Glutamatergic neuron (in vitro differentiated cells): ENCODE measurements at places on chromosomes 4 and X. TPM values are rescaled to one million over a fixed set of nuclear protein-coding genes. Genes with fewer than 3 reads are reported as not detected.

- no peak for DNase-seq
These were observed 23.6 kb downstream of the IL3RA start for GRCh38 chrX:1360171-1360570.

ARX gene
- 0.98 TPM for total RNA-seq

MAGEB1 gene
- total RNA-seq = not detected

GRCh38 chrX:148664995-148665394 is 164.6 kb downstream of the AFF2 start:
- DNase-seq = no peak

PABPC4L gene
- total RNA-seq = 0.47 TPM

DNA sequence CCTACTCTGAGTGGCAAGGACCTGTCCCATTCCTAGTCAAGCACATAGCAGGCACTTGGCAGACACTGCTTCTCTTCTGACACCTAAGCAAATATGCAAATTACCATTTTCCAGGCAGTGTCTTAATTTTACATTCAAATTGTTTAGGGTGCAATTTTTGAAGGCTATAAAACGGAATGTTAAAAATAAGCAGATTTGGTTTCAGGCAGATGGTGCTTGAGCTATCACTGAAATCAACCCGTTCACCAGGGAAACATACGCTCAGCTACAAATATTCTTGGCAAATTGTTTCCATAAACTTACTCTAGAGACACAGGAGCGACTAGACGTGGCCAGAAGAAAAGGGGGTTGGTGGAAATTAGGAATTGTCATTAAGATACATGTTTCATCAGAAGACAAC is 45.7 kb downstream of the BEND2 start:
- DNase-seq = no peak

DNA sequence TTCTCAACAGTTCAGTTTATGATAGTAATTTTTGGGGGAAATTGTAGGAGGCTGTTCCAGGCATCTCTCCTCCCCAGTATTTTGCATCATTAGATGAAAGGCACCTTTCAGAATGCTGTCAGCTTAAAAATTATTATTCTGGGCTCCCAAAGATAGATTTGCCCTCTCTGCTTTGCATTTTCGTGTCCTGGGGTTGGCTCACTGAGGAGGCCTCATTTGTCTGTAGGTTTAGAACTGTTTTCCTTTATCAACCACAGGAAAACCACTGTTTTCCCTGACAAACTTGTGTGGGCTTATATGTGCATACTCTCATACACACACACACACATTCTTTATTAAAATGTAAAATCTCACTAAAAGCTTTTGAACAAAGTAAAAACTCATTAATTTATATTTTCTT is 197.2 kb upstream of the VCX3A start:
- no peak for DNase-seq

- DNase-seq = peak; percentile 17
These were observed 15.1 kb upstream of the GABRA2 start for GRCh38 chr4:46404981-46405380.

- no peak for DNase-seq
These were observed 33.2 kb downstream of the RELL1 start for GRCh38 chr4:37652747-37653527.

DNA sequence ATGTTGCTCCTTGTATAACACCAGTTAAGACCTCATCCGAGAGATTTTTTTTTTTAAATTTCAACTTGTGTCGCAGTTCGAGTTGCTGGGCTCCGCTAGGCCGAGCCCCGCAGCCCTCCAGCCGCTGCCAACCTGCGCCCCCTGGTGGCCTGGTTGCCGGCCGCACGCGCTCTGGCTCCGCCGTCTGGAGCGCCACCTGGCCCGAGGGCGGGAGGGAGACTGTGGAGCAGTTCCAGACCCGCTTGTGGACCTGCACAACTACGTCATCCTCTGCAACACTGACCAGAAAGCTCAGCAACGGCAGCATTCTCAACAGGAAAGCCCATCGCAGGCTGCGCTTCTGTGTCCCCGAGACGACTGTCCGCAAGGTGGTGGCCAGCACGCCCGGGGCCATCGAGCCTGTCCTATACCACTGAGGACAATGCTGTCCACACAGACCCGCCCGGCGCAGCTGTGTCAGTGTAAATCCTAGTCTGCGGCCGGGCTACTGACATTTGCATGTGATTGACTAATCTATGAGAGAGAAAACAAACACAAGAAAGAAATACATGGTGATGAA is 39.1 kb downstream of the ARL9 start:
- peak; percentile 98 for DNase-seq

- DNase-seq = no peak
These were observed 103.7 kb downstream of the JADE1 start for GRCh38 chr4:128913228-128913627.

DNA sequence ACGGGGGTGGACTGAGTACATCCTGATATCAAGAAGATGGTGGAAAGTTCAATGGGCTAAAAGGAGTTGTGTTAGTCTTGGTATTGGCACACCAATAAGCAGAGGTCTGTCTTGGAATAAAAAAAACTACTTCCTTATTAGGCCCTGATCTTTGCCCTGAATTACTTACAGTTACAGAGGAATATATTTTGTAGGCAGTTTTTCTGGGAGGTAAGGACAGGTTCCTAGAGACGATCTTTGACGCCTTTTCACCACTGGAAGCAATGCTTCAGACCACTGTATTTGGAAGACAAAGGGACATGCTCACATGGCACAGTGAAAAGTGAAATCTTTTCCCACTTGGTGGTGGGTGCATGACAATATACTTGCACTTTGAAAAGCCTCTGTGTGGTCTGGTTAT is 618 bp upstream of the XK start:
- DNase-seq = no peak

GRCh38 chr4:184380707-184381106 is 93.6 kb downstream of the IRF2 start:
- no peak for DNase-seq

- DNase-seq = no peak
These were observed 152.2 kb downstream of the GRID2 start for GRCh38 chr4:92455951-92456350.

DNA sequence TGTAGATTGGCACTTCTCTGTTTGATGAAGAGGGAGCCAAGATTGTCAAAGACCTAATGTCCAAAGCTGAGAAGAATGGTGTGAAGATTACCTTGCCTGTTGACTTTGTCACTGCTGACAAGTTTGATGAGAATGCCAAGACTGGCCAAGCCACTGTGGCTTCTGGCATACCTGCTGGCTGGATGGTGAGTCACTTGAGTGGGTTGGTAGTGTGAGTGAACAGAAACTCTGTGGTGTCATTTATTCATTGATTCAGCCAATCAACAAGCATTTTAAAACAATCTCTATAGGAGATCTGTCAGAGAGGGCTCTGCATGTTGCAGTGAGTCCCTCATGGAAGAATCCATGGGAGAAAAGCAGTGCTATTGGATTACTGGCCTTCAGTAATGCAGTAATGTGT is 16.3 kb downstream of the TAF9B start:
- DNase-seq = no peak

DNA sequence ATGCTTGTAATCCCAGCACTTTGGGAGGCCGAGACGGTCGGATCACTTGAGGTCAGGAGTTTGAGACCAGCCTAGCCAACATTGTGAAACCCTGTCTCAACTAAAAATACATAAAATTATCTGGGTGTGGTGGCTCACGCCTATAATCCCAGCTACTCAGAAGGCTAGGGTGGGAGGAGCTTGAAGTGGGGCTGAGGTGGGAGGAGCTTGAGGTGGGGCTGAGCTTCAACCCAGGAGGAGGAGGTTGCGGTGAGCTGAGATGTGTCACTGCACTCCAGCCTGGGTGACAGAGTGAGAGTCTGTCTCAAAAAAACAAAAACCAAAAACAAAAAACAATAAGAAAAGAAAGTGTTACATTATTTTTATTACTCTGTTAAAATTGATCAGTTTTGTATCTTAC is 1164.4 kb upstream of the IGFBP7 start:
- DNase-seq = no peak

DNA sequence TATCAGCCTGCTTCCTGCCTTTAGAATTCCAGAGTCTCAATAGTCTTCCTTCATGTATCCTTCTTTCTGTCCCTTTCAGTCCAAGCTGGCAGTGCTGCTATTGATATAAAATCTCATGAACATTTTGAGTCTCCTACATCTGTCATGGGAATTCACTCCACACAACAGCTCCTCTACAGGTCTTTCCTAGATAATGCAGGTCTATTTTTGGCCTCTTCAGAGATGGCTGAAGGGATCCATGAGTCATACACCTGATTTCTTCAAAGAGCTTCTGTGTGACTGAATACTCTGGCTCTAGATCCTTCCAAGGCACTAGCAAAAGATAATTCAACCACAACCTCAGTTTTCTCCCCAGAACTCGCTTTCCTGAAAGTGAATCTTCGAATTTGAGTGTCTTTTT is 115.4 kb downstream of the STPG2 start:
- DNase-seq = no peak

DNA sequence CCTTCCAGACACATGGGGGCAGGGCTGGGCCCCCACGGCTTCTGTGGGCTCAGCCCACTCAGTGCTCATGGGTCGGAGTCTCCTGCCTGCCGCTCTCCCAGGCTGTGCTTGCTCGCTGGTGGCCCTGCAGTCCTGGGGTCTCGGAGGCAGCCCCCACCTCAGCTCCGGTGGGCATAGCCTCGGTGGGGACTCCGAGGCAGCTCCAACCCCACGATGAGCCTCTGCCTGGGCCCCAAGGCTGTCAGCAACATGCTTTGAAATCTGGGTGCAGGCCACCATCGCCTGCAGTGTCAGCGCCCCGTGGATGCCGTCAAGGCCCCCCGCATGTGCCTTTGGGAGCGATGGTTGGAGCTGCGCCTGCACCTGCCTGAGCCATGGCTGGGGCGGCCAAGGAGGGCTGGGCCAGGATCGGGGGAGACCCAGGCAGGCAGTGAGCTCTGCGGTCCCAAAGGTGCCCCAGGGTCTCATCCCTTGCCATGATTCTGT is 30.2 kb upstream of the SPON2 start:
- no peak for DNase-seq

GRCh38 chr4:119695216-119695615 is 66.6 kb upstream of the PDE5A start:
- no peak for DNase-seq

DNA sequence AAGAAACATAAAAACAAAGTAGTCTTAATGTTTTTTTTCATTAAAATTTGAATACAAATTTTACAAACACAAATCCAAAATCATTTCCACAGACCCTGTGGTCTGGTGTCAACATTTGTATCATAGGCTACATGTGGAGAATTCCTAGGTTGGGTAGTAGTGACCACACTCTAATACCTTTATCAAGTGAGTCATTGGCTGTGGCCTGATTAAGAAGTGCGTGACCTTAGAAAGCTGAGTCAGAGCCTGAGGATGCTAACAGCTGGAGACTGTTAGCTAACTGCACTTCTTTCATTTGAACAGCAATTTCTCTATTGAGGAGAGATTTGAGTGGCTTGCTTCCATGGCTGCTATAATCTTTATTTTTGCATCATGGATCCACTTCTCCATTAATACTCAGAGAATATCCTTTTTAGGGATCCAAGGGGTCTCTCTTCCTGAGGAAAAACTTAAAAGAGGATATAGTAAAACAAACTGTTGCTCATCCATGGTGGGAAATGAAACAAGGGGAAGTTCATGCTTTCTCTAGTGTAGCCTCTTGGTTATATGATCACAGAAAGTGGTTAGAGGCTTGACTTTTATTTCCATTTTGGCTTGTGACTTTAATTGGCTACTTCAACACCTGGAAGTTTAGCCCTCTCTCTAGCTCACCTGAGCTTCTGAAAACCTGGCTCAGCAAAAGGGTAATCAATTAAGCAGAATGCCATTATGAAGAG is 335.8 kb downstream of the PABPC4L start:
- no peak for DNase-seq

UNC5C gene
- 41.2 TPM for total RNA-seq

SCML1 gene
- 2.7 TPM for total RNA-seq

SOWAHB gene
- 0.17 TPM for total RNA-seq

SH2D1A gene
- not detected for total RNA-seq

ANOS1 gene
- 1.0 TPM for total RNA-seq

HCCS gene
- 22.7 TPM for total RNA-seq

FOXR2 gene
- total RNA-seq = not detected

DNA sequence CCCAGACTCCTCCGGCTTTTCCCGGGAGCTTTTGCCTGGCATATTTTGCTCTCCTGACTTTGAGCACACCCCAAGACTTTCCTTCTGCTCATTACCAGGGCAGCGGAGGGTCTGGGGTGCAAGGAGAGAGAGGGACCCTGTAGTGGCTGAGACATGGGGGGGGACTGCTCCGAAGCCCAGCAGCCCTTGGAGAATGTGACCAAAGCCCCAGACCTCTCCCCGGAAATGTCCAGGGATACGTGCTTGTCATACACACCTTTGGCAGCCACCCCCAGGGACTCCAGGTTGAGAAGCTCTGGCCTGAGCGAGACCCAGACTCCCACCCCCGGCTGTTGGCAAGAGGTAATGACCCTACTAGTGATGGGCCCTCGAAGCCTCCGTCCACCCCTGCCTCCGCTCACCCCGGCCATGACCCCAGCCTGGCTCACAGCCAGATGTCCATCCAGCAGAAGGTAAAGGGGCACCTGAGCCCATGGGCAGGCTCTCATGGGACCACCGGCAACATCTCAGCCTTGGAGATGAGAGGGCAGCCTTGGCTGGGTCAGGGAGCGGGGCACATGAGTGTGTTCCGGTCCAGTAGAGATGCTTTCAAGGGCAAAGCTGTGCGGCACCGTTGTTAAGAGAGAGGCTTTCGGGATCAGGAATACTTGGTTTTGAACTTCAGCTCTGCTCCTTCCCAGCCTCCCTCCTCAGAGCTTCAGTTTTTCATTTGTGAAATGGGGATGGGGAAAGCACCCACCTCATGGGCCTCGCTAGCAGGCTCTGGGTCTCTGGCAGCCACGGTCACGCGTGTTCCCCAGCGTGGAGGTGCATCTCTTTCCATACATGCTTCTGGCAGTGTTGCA is 2.0 kb downstream of the PSAPL1 start:
- DNase-seq = no peak

- peak; percentile 54 for DNase-seq
These were observed 185.0 kb downstream of the PTTG2 start for GRCh38 chr4:38145033-38145678.

TMEM187 gene
- total RNA-seq = 6.7 TPM

RNF150 gene
- total RNA-seq = 23.3 TPM

- no peak for DNase-seq
These were observed 24.7 kb downstream of the OFD1 start for GRCh38 chrX:13759152-13759718.

DNA sequence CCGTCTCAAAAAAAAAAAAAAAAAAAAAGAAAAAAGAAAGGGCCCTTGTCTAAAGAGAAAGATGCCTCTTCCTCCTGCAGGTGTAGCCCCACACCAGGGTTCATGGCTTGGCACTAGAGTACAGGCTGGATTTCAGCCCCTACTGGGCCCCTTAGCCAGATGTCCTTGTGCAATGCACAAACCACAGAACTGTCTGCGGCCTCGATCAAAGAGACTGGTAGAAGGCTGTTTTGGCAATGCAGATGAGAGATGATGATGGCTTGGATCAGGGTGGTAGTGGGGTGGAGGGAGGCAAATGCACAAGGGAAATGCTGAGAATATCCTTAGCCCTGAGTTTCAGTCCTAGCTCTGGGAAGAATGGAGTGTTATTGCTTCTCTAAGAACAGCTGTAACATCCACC is 26.5 kb upstream of the TSR2 start:
- DNase-seq = no peak

- peak; percentile 59 for DNase-seq
These were observed 43.7 kb downstream of the MAGEA9 start for GRCh38 chrX:149825424-149825823.
